ENCODE measurements at places on chromosomes 1 and 21.

- no peak for DNase-seq
- peaks cover 41% of the 10 kb centered on the region for H3K36me3 ChIP-seq
- no peak overlapping the region for H3K27ac ChIP-seq
- H3K27me3 ChIP-seq = no peaks in the 10 kb centered on the region
- peak overlapping the region; percentile 28 for H3K4me3 ChIP-seq
These were observed 2.1 kb downstream of the CD55 start for GRCh38 chr1:207323425-207324225.

DNA sequence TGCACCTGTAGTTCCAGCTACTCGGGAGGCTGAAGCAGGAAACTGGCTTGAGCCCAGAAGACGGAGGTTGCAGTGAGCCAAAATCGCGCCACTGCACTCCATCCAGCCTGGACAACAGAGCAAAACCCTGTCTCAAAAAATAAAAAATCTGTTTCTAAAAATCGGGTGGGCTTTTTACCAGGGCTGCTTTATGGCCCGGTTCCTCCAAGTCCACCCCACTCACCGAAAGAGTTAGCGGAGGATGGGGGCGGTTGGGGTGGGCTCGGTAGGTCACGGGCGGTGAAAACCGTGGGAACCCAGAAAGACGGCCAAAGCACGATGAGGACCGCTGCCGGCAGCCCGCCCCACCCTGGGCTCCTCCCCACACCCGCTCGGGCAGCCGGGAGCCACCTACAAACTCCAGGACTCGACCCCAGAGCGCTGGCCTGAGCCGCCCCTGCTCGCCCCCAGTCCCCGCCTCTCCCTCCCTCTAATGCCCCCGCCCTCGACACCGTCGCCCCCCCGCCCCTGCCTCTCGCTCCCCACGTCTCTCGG lies 846 bp upstream of the PER3 start:
- no peak for DNase-seq
- H3K27me3 ChIP-seq = no peaks in the 10 kb centered on the region
- H3K4me1 ChIP-seq = peaks cover 16% of the 10 kb centered on the region

DNA sequence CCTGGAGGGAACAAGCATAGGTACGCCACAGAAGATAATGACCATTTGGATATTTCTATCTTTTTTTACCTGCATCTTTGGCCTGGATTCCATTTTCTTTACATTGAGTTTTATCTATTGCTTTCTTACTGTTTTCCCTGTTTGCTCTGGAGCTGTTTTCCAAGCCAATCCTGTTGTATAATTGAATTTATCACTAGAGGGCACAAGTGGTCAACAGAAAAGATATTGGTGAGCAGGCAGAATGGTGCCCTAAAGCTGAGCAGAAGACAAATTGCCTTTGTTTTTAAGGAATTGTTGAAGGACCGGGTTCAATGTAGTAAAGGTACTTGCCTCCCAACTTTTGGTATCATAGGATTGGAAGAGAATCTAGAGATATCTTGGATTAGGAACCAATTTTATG lies 152.8 kb downstream of the PPP1R12B start:
- H3K4me1 ChIP-seq = no peaks in the 10 kb centered on the region
- DNase-seq = no peak
- H3K27me3 ChIP-seq = no peaks in the 10 kb centered on the region
- no peak overlapping the region for H3K27ac ChIP-seq
- no peak overlapping the region for H3K4me3 ChIP-seq

DNA sequence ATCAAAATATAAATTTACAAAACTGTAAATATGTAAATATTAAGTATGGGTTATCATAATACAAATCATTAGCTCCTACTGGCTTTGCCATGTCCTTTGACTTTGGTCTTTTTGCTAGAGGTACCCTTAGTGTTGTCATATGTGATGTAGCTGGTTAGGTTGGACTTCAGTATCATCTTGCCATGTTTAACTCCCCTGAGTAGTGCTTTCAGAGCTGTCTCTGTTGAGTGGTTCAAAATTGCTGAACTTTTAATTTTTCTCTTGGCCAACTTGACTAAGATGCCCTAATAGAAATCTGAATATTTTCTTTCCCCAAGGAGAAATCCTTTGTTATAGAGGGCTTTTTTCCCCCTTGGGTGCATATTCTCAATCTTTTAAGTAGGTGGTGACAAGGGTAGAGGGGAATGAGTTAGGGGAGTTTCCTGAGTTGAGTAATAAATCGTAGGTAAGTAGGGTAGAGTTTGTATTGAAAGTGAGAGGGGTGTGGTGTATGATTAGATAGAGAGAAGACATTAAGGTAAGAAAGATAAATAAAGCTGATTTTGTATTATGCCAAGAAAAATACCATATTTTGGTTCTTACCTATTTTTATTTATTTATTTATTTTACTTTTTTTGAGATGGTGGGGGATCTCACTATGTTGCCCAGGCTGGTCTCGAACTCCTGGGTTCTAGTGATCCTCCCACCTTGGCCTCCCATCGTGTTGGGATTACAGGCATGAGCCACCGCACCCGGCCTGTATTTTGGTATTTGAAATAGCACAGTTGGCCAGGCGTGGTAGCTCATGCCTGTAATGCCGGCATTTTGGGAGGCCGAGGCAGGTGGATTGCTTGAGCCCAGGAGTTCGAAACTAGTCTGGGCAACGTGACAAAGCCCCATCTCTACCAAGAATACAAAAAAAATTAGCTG lies 21.8 kb downstream of the RPRD2 start:
- no peak for DNase-seq
- H3K4me3 ChIP-seq = no peak overlapping the region
- peaks cover 11% of the 10 kb centered on the region for H3K4me1 ChIP-seq
- H3K27ac ChIP-seq = no peak overlapping the region

Data from effector memory CD4-positive, alpha-beta T cell (primary cell).